Muscle of back (tissue), 13 donors: ENCODE measurements at places on chromosomes 3 and 15. TPM values are rescaled to one million over a fixed set of nuclear protein-coding genes. Genes with fewer than 3 reads are reported as not detected.

Gene COPB2
- polyA plus RNA-seq: 103 TPM

Gene OIP5
- 6.7 TPM for polyA plus RNA-seq

Gene PLSCR4
- polyA plus RNA-seq: 17.5 TPM

Gene DCLK3
- 2.0 TPM for polyA plus RNA-seq

Gene MAP1A
- 33.6 TPM for polyA plus RNA-seq

Gene UBE2E2
- 33.7 TPM for polyA plus RNA-seq

Gene OXSM
- polyA plus RNA-seq: 12.2 TPM

Gene EIF1B
- polyA plus RNA-seq: 63.9 TPM

Gene ZPLD1
- polyA plus RNA-seq: not detected

Gene FOXB1
- polyA plus RNA-seq: not detected

Gene WDR93
- 0.17 TPM for polyA plus RNA-seq

Gene GABRB3
- polyA plus RNA-seq: 1.9 TPM

Gene FANCD2OS
- polyA plus RNA-seq: not detected

Gene LRRC31
- polyA plus RNA-seq: not detected

Gene FBN1
- 258 TPM for polyA plus RNA-seq

Gene SNX33
- 12.4 TPM for polyA plus RNA-seq

Gene ZBTB20
- polyA plus RNA-seq: 3.6 TPM

Gene AKAP13
- polyA plus RNA-seq: 66.0 TPM

Gene THRB
- polyA plus RNA-seq: 0.88 TPM

Gene PSTPIP1
- polyA plus RNA-seq: 2.5 TPM

Gene FGD5
- 18.3 TPM for polyA plus RNA-seq

Gene TGM5
- 0.27 TPM for polyA plus RNA-seq

Gene AVEN
- 20.3 TPM for polyA plus RNA-seq

Gene SGO1
- polyA plus RNA-seq: 6.7 TPM

Gene PRSS50
- 0.28 TPM for polyA plus RNA-seq

Gene NTRK3
- polyA plus RNA-seq: 5.3 TPM

Gene CGNL1
- polyA plus RNA-seq: 13.8 TPM

Gene EPHA6
- 0.59 TPM for polyA plus RNA-seq

Gene SLC2A2
- 0.10 TPM for polyA plus RNA-seq

Gene ST3GAL6
- polyA plus RNA-seq: 7.9 TPM

Gene ROBO2
- 10.2 TPM for polyA plus RNA-seq

Gene SLC24A5
- not detected for polyA plus RNA-seq

Gene MORC1
- polyA plus RNA-seq: not detected

Gene UBE2Q2
- polyA plus RNA-seq: 51.5 TPM

Gene PLD1
- polyA plus RNA-seq: 20.9 TPM

Gene SPESP1
- polyA plus RNA-seq: 2.5 TPM

Gene CHRM5
- 0.03 TPM for polyA plus RNA-seq

Gene CRYBG3
- polyA plus RNA-seq: 20.3 TPM

Gene ROPN1
- not detected for polyA plus RNA-seq

Gene RARB
- polyA plus RNA-seq: 15.1 TPM

Gene OXTR
- polyA plus RNA-seq: 8.8 TPM

Gene FMN1
- 4.5 TPM for polyA plus RNA-seq

Gene POTEB
- not detected for polyA plus RNA-seq

Gene CASR
- polyA plus RNA-seq: not detected

Gene KBTBD13
- polyA plus RNA-seq: 1.4 TPM

Gene LEO1
- 20.1 TPM for polyA plus RNA-seq

Gene PPARG
- polyA plus RNA-seq: 5.3 TPM

Gene GPR87
- polyA plus RNA-seq: not detected

Gene SRGAP3
- 27.4 TPM for polyA plus RNA-seq

Gene SCG3
- polyA plus RNA-seq: 0.18 TPM

Gene RASGRF1
- polyA plus RNA-seq: 0.04 TPM

Gene SAMD7
- polyA plus RNA-seq: not detected

Gene SLC25A20
- 20.8 TPM for polyA plus RNA-seq

Gene UCN2
- 1.1 TPM for polyA plus RNA-seq

Gene REC114
- polyA plus RNA-seq: not detected
